KG1 (cell line): ENCODE measurements at places on chromosomes 2 and 18.

- DNase-seq = no peak
These were observed 492.4 kb upstream of the ACVR2A start for GRCh38 chr2:147352264-147353071.

DNA sequence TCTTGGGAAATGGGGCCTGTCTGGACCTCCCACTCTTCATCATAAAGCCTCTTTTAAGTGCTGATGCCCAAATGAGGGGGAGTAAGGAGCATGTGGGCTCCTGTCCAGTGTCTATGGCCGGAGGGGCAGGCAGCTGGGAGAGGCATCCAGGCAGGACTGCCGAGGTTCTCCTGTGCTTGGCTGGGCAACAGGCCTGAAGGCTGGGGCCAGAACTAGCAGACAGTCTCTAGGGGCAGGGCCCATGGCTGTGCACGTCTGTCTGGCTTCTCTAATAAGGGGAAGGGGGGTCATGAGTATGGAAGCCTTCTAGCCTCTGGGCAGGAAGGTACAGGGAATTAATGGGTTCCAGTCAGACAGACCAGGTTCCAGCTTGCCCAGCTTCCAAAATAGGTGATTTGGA lies 128.6 kb downstream of the SMAD2 start:
- no peak for DNase-seq

GRCh38 chr2:31947871-31948270 lies 62.9 kb downstream of the MEMO1 start:
- DNase-seq = no peak

DNA sequence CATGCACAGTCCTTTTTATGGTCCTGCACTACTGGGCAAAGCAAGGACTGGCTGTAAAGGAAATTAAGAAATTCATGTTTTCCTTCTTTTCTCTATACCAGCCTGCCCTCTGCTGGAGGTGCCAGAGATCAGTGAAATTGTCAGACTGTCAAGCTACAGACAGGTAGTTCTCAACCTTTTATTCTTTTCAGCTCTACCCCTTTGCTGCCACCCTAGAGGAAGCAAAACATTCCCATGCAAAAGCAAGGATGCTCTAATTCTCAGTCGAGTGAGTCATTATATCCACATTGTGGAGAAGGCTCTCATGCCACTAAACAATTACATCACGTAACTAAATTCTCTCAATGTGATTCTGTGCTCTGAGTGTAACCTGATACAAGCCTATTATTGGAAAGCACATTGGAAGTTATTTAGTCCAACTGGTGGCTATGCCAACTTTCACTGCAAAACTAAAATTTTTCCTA lies 25.0 kb upstream of the RAPGEF4 start:
- no peak for DNase-seq

DNA sequence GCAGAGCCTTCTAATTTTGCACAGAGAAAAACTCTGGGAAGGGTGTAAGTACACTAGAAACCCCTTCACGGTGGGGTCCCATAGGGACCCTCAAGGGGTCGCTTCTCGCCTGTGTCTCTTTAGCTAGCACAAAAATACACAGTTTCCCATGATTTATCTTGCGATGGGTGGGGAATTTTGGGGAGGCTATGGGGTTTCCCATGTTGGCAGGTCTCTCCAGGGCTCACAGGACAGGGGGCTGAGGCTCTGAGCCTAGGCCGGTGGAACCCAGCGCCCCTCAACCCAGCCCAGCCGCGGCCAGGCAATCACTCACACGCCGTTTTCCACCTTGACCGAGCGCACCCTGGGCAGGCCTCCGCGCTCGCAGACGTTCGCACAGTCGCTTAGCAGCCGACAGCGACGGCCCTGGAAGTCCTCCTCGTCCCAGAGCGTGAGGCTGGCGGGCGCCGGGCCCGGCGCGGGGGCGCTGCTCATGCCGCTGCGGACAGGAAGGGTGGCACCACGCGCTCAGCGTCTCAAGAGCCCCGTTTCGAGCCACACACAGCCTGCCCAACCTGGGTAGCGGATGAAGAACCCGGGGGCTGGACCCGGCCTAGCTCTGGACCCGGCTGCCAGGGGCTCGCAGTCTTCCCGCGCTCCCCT lies 398 bp downstream of the CRYBA2 start:
- DNase-seq = no peak

GRCh38 chr2:107128381-107128780 lies 242.4 kb upstream of the ST6GAL2 start:
- DNase-seq = no peak

DNA sequence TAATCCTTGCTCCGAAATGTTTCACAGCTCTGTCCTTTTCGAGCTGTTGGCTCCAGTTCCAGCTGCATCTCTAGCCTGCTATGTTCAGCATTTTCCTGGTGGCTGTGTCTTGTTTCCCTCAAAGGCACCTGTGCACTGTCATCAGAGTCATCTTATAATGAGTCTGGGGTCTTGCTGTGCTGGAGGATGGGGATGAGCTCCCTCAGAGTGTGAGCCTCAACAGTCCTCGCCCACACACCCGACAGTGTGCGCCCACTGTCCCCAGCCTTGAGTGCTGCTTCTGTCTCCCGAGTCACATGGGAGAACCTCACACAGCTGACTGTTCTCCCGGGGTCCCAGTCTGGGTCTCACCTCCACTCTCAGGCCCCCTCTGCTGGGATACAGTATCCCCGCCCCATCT lies 25.4 kb downstream of the SPP2 start:
- no peak for DNase-seq

- no peak for DNase-seq
These were observed 4.1 kb upstream of the KLHL30 start for GRCh38 chr2:238134393-238134785.

GRCh38 chr2:239075918-239076758 lies 228.3 kb downstream of the TWIST2 start:
- no peak for DNase-seq

DNA sequence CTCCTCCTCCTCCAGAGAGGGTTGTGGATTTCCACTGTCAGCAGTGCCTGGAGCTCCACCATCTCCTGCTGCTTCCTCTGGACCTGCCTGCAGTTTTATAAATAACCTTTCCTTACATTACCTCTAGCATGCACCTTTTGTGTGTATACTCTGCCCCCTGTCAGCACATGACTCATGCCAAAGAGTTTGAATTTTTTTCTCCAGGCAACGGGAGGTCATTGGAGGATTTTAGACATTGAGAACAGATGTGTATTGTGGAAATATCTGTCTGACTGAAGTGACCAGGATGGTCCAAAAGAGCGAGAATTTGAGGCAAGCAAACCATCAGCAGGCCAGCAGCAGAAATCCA lies 31.7 kb downstream of the IL37 start:
- DNase-seq = no peak

DNA sequence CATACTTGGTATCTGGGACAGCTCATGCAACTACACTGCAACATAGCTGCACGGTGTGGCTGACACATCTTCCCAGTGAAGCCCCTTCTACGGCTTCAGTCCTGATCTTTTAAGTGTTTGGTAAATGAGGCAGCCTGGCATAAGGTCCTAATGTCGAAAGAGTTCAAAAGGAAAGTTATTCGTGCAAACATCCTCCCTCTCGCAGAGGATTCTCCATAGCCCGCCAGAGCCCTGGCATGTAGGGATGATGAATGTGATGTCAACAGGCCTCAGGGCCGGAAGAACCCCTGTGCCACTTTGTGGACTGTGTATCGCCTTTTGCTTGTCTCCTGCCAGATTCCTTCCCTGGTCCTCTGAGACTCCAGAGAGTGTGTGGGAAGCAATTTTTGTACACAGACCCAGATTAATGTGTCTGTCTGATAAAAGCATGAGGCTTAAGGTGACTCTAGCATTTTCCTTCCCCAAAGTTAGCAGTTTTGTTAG lies 88.5 kb downstream of the SOCS6 start:
- DNase-seq = no peak

- no peak for DNase-seq
These were observed 24.6 kb upstream of the LBH start for GRCh38 chr2:30206461-30207430.

- no peak for DNase-seq
These were observed 33.5 kb upstream of the RAB27B start for GRCh38 chr18:54794823-54795222.

DNA sequence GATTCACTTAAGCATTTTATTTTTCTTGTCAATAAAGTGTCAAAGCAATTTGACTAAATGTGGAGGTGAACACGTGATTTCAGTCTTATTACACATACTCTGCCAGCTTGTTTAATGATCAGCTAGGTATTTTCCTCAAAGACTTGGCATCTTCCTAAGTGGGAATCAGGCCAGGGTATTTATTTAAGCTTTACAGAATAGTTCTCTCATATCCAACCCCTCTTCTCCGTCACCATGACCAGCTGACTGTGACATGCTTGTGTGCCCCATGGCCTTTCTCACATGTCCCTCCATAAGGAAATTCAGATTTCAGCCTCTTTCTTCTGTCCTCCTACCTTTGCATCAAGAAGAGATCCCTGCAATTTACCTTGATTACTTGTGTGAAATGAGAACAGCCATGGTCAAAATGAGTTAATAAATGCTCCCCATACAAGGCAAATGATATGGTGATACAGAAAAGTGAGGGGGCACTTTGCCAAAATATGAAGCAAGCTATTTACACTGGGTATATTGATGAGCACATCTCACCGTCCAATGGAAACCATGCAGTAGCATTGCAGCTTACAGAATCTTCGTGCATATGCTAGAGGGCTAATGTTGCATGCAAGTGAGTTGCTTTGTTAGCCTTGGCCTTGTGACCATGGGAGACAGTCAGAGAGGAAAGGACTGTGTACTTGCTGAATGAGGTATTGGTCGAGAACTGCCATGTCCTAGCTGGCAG lies 202.2 kb downstream of the RNF152 start:
- no peak for DNase-seq

- DNase-seq = no peak
These were observed 76.0 kb upstream of the DSG1 start for GRCh38 chr18:31241900-31242409.

- no peak for DNase-seq
These were observed 36.3 kb upstream of the TANC1 start for GRCh38 chr2:158932131-158932645.

GRCh38 chr18:10860382-10860781 lies 289.0 kb downstream of the PIEZO2 start:
- DNase-seq = no peak

GRCh38 chr2:85275984-85276540 lies 51.7 kb downstream of the TGOLN2 start:
- no peak for DNase-seq

- no peak for DNase-seq
These were observed 28.1 kb downstream of the NCKAP1 start for GRCh38 chr2:183010112-183010511.

- no peak for DNase-seq
These were observed 60.4 kb upstream of the SLC8A1 start for GRCh38 chr2:40512256-40512655.

DNA sequence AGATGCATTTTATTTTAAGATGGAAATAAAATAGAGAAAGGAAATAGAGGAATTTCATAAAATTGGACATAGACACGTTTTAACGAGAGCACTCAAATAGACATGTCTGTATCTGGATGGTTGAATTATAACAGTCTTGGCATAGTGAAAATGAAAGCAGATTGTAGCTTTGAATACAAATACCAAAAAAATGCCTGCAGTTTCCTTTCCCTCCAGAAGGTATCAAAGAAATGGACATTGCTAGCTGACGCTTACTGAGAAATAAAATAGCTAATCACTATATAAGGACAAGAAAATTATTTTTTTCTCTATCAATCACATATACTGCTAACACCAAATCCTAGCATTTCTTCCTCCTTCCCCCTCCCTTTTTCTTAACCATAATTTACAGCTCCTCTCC lies 11.4 kb upstream of the MAPRE2 start:
- no peak for DNase-seq

DNA sequence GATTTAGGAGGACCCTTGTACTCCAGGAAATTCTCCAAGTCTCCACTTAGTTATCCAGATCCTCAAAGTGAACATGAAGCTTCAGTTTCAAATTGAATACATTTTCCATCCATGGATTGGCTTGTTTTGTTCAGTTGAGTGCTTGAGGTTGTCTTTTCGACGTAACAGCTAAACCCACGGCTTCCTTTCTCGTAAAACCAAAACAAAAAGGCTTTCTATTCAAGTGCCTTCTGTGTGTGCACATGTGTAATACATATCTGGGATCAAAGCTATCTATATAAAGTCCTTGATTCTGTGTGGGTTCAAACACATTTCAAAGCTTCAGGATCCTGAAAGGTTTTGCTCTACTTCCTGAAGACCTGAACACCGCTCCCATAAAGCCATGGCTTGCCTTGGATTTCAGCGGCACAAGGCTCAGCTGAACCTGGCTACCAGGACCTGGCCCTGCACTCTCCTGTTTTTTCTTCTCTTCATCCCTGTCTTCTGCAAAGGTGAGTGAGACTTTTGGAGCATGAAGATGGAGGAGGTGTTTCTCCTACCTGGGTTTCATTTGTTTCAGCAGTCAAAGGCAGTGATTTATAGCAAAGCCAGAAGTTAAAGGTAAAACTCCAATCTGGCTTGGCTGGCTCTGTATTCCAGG lies at the start of gene CTLA4:
TSS of gene CTLA4 (plus strand) at position 211 of the 640 bp plus-strand sequence. CDS start at position 383, 172 bp downstream.
- DNase-seq = no peak

DNA sequence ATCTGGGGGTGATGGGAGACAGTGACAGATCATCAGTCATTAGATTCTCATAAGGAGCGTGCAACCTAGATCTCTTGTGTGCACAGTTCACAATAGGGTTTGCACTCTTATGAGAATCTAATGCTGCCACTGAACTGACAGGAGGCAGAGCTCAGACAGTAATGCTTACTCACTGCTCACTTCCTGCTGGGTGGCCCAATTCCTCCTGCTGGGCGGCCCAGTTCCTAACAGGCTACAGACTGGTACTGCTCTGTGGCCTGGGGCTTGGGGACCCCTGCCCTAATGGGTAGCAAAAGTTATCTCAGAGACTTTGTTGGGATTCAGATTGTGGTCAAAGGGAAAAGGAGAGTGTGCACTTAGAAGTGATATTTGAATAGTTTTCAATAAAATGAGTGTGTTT lies 840.1 kb upstream of the ID2 start:
- DNase-seq = no peak

DNA sequence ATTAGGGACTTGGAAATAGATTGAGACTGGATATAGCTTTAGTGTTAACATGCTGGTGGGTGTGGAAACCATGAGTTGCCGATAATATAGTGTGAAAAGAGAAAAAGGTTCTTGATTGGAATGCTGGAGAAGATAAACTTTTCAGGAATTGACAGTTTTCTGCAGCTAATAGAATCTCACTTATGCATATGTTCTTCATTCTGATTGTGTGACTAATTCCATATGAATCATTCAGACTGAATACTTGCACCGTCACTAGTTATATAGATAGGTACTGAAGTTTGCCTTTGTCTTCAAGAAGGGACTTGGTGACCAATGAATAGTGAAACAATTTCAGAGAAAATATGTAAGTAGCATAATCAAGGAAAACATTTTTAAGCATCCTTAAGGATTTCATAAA lies 225.7 kb upstream of the FOSL2 start:
- DNase-seq = no peak
